Spleen (tissue), 13 donors: ENCODE measurements at places on chromosomes 3 and 15. TPM values are rescaled to one million over a fixed set of nuclear protein-coding genes. Genes with fewer than 3 reads are reported as not detected.

DNA sequence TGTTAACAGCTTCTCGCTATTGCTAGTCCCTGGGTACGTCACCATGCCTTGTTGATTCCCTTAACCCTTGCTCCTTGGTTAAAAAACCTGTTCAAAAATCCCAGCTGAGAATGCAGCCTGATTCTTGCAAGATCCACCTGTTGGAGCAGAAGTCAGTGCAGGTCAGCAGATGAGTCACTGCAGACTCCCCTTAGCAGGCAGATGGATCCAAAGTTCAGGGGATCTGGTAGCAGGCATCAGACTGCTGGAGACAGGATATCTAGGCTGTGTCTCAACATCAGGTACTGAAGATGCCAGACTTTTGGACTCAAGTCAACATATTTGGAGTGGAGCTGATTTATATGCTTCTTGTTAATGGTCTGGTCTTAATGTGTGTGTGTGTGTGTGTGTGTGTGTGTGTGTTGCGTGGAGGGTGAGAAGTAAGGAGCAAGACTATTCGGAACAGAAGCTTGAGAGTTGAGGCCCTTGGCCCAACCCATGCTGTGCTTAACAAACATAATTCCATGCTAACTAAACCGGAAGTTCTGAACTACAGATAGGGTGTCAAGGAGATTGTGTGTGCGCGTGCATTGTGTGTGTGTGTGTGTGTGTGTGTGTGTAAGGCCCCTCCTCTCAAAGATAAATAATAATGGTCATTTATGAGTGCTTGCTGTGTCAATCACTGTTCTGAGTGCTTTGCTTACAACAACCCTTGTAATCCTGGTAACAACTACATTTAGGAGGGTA, 1.0 kb upstream of the C3orf52 start:
- DNase-seq: no peak

DNA sequence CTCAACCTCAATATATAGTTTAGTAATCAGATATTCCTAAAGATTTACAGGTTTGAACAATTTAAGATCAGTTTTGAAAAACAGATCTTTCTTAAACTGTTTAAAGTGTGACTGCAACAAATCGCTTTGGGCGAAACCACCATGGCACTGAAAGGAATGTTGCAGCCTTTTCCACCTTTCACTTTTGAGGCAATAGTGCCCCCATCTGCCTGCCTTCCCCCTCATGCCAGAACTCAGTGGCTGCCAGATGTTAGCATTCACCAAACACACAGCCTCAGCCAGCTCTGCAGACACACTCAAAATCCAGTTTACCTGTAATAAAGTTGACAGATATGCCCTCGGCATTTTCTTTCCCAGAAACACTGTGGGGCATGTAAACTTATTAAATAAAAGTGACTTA, 3.3 kb downstream of the LYSMD4 start:
- DNase-seq: no peak

GRCh38 chr15:56052395-56053045, 59.1 kb upstream of the NEDD4 start:
- DNase-seq: no peak

- no peak for DNase-seq
Observed at GRCh38 chr15:99850517-99850916, 117.3 kb upstream of the LYSMD4 start.

- DNase-seq: no peak
Observed at GRCh38 chr3:123997543-123997942, 5.6 kb upstream of the ROPN1 start.

DNA sequence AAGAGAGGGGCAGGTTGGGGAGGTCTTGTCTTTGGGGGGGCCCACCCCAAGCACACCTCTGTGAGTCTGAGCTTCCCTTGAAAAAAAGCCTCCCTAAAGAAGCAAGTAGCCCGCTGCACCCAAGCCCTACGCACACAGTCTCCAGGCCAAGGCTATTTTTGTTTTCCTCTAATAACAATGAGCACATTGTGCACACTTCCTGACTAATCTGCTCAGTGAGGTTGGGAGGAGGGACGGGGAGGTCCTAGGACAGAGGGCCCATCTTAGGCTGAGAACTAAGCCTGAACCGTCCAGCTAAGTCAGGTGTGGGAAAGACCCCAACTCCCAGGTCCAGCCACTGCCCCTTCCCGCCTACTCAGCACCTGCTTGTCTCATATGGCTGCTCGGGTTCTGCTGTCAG, 87.2 kb downstream of the HMG20A start:
- no peak for DNase-seq

- peak; percentile 51 for DNase-seq
Observed at GRCh38 chr15:68687136-68687735, 108.4 kb downstream of the CORO2B start.

- no peak for DNase-seq
Observed at GRCh38 chr3:115224687-115225086, 77.6 kb upstream of the ZBTB20 start.

- no peak for DNase-seq
Observed at GRCh38 chr15:25775317-25775912, 87.7 kb downstream of the ATP10A start.

GRCh38 chr15:57923750-57924149, 141.8 kb downstream of the ALDH1A2 start:
- DNase-seq: no peak

GRCh38 chr3:72889310-72890165, 1.7 kb downstream of the GXYLT2 start:
- DNase-seq: no peak

DNA sequence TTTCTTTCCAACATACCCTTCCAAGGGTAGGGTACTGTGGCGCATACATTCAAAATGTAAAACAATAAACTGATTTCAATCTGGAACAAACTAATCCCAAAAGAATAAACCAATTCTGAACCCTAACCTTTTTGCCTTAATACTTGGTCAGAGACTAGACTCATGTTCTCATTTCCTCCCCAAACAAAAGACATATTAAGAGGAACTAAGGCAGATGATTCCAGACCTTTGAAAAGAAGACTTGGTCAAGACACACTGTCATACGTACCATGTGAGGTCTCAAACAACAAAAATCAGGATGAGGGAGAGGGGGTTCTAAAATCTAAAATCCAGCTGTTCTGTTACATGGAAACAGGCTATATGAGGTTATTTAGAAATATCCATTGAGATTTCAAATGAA, 102.1 kb downstream of the RFTN1 start:
- DNase-seq: no peak

DNA sequence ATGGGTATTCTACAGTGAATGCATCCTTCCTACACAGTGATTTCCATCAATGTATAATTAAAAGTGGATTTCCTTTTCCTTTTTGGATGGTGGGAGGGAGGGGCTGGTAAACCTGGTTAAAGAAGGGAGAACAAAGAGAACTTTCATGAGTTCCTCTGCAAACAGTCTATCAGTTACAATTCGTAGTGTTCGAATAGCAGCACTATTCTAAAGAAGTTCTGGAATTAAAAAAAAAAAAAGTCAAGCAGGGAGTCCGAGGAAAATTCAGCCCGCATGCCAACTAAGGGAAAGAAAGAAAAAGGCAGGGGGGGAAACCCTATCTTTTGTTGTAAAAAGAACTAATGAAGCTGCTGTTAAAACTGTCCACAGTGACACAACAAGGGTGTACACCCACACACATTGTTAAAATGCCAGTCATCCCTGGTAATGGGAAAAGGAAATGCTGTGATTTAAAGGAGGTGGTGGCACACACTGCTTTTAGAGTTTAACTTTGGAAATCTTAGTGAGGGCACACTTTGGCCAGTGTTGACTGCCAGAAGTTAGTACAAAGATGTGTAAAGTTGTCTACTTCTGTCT, 521.2 kb downstream of the ZIC1 start:
- DNase-seq: no peak

- peak; percentile 22 for DNase-seq
Observed at GRCh38 chr3:129056451-129057173, 4.0 kb upstream of the GP9 start.

- no peak for DNase-seq
Observed at GRCh38 chr3:153166206-153166605, 4.2 kb downstream of the RAP2B start.

GRCh38 chr3:122080207-122080587, 25.0 kb downstream of the CD86 start:
- no peak for DNase-seq

DNA sequence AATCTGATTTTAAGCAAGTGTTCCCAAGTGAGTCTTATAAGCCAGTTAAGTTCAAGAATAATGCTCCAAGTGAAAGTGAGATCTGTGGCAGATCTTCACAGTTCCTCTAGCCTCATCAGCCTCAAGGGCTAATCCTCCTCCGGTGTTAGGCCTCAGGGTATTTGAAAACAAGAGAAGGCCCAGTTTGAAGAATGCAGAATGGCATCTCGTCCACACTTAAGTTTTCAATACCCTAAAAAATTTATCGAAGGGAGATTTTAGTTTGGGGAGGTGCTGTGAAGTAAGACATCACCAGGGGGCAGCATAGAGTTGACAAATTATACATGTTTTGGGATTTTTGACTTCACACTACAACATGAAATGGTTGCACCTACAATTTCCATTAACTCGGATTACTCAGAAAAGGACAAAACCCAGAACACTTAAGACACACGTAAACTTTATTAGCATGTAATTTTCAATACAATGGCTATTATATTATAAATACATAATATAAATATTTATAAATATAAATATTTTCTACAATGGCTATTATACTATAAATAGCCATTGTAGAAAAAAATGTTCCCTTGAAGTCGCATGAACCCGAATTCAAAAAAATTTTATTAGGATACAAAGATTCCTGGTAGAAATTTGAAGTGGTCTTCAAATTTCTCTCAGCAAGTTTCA, 2.3 kb upstream of the TMEM266 start:
- DNase-seq: no peak

GRCh38 chr3:188890572-188891270, 281.1 kb upstream of the TPRG1 start:
- DNase-seq: no peak

DNA sequence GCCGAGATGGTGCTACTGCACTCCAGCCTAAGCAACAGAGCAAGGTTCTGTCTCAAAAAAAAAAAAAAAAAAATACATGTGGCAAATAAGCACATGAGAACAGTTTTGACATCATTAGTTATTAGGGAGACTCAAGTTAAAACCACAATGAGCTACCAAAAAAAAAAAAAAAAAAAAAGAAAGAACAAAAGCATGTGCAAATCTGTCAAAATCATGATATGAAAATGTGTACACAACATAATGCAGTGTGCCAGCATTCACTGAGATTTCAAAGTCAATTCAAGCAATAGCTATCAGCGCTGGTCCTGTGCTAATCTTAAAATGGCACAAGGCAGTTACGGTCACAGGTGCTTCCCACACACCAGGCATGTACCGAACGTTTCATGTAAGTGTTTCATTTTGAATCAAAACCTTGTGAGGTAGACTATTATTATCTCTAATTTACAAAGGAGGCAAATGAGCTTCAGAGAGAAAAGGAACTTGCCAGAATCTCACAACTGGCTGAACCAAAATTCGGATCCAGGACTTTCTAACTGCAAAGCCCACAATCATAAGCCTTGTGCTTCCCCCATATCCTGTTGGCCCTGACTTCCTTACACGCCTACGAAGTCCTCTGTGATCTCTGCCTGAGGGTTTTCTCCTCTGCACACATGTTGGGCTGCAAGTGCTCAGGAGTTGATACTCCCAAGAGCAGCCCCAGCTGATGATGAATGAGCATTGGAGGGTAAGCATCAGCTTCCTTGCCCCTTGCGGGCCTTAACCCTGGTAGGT, 200.1 kb upstream of the PROK2 start:
- no peak for DNase-seq

GRCh38 chr15:69956417-69956816, 141.3 kb downstream of the TLE3 start:
- no peak for DNase-seq

- DNase-seq: no peak
Observed at GRCh38 chr3:23750573-23751210, 55.1 kb upstream of the UBE2E1 start.

GRCh38 chr3:79954756-79955155, 187.0 kb upstream of the ROBO1 start:
- no peak for DNase-seq

DNA sequence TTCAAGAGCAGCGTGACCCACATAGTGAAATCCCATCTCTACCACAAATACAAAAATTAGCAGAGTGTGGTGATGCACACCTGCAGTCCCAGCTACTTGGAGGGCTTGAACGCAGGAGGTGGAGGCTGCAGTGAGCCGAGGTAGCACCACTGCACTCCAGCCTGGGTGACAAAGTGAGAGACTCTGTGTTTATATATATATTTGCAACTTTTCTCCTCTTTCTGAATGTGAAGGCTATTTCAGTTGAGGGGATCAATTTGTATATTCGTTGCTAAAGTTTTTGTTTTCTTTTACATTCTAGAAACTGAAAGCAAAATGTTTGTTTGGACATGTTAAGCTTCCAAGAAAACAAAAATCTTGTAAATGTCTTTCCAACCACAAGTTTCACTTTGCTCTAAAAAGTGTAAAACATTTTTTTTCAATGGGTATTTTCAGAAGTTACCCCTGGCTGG, 29.8 kb upstream of the FAM98B start:
- no peak for DNase-seq

DNA sequence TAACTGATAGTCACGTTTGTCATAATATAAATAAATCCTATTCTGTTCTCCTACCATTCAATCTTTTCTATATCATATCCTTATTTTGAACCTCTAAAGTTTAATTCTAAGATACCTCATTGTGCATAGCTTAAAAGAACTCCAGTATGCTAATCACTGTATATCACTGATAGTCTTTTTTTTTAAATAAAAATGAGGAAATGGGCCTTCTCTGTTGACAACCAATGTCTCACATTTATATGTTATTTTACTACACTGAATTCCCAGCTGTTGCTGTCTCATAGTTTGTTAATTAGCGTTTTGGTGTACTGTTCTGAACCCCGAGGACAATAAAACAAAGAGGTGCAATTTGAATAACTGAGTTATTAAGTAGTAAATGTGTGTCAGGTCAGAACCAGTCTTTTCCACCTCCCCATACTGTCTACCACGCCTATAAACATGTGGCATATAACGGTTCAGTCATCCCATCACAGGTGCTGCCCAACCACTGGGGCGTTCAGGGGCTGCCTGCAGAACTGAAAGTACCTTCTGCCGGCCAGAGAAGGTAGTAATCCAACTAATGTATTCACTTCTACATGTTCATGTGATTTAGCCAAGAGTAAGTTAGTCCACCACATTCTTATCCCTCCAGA, 14.9 kb downstream of the CBLB start:
- DNase-seq: peak; percentile 88

DNA sequence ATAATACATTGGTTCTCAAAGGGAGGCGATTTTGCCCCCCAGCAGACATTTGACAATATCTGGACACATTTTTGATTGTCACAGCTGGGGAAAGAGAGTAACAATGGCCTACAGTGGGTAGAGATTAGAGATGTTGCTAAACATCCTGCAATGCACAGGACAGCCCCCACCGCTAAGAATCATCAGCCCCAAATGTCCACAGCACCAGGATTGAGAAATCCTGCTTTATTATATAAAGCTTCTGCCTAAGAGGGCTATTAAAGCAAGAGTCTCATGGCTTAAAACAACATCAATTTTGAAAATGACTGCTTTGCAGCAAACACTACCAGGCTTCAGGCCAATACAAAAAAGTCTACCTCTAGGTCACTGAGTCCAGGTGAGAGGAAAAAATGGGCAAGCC, 68.2 kb downstream of the NTRK3 start:
- DNase-seq: no peak

SCAMP5 gene
- 6.6 TPM for total RNA-seq

SLC24A5 gene
- not detected for total RNA-seq

ALS2CL gene
- 22.1 TPM for total RNA-seq

MINAR1 gene
- 1.0 TPM for total RNA-seq

THAP10 gene
- 0.77 TPM for total RNA-seq

TMEM158 gene
- 0.79 TPM for total RNA-seq

SPTSSB gene
- total RNA-seq: 0.69 TPM

RPL14 gene
- total RNA-seq: 1,265 TPM

HESX1 gene
- not detected for total RNA-seq

DAZL gene
- 0.51 TPM for total RNA-seq

GPR176 gene
- 4.6 TPM for total RNA-seq

APEH gene
- total RNA-seq: 84.4 TPM

SERINC4 gene
- total RNA-seq: not detected

GOLGA8M gene
- 3.3 TPM for total RNA-seq

CKMT1A gene
- not detected for total RNA-seq
